Bone marrow (tissue), 2 donors: ENCODE measurements at places on chromosomes 12 and 14.

DNA sequence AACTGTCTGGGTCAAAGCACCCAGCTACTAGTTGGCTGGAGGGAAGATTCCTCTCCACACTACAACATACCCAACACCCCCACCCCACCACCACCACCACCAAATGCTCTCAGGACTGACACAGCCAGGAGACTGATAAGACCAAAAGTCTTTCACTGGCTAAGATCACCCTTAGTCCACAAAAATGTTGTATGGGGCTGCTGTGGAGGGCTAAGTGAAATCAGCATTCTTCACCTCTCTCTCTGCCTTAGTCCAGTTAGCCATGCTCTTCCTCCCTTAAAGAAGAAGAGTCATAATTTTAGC is 106.2 kb downstream of the NUAK1 start:
- DNase-seq, result no peak

DNA sequence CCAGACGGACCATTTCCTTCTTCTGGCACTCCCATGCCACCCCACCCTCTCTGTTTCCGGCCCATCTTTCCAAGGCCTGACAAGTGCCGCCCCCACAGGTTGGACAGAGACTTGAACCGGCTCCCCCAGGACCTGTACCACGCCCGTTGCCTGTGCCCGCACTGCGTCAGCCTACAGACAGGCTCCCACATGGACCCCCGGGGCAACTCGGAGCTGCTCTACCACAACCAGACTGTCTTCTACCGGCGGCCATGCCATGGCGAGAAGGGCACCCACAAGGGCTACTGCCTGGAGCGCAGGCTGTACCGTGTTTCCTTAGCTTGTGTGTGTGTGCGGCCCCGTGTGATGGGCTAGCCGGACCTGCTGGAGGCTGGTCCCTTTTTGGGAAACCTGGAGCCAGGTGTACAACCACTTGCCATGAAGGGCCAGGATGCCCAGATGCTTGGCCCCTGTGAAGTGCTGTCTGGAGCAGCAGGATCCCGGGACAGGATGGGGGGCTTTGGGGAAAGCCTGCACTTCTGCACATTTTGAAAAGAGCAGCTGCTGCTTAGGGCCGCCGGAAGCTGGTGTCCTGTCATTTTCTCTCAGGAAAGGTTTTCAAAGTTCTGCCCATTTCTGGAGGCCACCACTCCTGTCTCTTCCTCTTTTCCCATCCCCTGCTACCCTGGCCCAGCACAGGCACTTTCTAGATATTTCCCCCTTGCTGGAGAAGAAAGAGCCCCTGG is 1.2 kb upstream of the CMTM5 start:
- DNase-seq, result no peak

DNA sequence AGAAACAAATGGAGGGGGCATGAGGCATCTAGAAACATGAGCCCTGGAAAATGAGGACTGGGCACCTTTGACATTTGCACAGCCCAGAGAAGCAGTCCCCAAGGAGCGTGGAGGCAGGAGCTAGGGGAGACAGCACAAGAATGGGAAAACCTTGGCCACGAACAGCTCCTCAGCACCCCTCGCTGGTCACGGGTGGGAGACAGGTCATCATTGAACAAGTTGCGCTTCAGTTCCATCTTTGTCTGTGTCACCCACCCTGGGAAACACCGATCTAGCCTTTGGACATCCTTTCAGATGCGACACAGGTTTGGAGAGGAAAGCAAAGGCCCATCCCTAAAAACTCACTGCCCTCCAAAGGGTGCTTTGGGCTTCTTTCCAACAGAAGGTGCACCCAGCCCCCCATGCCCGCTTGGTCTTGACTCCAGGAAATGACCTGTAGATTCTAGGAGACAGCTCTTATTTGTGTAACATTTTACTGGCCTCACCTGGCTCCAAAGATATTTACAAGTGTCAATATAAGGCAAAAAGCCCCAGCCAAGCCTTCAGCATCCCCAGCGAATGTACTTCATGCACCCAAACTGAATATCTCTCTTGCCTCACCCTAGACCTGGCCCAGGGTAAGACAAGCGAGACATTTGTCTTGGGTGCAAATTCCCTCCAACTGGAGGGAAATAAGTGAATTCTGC is 28.8 kb upstream of the CLMN start:
- no peak for DNase-seq

DNA sequence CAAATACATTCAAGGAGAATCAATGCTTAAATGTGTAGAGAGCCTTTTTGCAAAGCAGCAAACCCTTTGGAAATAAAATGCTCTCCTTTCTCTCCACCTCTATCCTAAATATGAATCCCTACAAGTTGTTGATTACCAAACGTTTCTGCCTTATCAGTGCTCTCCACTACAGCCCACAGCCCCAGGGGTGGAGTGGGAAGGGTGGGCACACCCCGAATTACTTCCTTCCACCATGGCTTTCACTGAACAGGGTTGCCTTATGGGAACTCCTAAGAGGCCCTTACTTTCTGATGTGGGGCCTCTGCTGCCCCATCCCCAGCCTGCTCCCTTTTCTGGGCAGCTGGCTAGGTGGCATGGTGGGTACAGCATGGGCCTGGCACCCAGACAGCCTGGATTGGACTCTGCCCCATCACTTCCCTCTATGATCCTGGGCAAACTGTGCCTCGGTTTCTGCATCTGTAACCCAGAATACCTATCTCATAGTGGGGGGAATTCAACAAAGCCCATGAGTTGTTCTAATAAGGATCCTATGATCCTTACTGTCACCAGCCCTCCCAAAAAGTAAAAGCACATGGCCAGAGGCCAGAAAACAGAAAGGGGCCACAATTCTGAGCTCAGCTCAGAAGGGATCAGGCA is 16.1 kb downstream of the AK7 start:
- no peak for DNase-seq

- DNase-seq, result no peak
These were observed 11.9 kb downstream of the PPP2R5C start for GRCh38 chr14:101773378-101773777.

- no peak for DNase-seq
These were observed 13.4 kb downstream of the AGAP2 start for GRCh38 chr12:57724936-57725740.

- DNase-seq, result no peak
These were observed 26.8 kb downstream of the PLBD1 start for GRCh38 chr12:14540801-14541462.

- no peak for DNase-seq
These were observed 214.6 kb downstream of the ERC1 start for GRCh38 chr12:1205512-1206060.

DNA sequence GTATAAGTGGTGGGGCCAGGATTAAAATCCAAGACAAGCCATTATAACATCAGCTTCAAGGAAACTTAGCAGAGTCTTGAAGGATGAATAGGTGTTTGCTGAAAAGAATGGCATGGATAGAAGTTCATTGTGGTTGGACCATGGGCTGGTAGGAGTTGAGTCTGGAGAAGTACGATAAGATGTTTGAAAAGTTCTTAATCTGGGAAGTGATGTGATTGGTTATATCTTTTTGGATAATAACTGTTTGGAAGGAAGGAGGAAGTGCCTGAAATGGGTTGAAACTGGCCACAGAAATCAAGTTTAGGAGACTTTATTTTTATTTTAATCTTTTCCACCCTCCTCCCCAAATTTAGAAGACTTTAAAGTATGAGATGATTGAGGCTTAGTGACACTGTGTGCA is 4.9 kb downstream of the DENR start:
- no peak for DNase-seq

DNA sequence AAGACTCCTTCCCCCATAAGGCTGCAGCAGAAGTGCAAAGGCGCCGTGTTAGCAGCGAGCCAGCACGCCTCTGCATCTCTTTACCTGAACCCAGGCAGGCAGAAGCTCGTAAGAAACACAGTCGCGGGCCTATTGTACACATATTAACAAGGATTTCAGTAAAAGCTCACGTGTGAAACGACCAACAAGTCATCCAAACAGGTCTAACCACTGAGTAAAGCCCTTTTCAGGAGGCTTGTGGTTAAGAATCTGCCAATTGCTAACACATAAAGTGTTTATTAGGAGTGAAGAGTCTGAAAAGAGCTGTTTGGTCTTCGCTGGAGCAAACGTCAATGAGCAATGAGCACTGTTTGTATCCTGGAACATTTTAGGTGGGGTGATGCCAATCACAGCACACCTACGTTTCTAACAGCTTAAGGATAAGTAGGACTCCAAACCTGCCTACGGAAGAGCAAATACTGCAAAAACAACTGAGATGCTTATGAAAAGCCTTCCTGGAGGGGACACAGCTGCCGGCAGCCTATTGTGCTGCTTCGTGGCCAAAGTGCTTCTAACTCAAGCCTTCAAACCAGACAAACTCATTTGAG is 43.1 kb downstream of the PRKAB1 start:
- DNase-seq, result no peak
